Smooth muscle cell of the umbilical artery (primary cell): ENCODE measurements at places on chromosomes 13 and 19. TPM values are rescaled to one million over a fixed set of nuclear protein-coding genes. Genes with fewer than 3 reads are reported as not detected.

ZNF91 gene
- 23.5 and 25.2 TPM in 2 replicates for total RNA-seq

ZNF607 gene
- 5.8 and 5.9 TPM in 2 replicates for total RNA-seq

SMIM44 gene
- not detected in 2 replicates for total RNA-seq

SHD gene
- not detected in 2 replicates for total RNA-seq

LIPE gene
- total RNA-seq, result 1.5 and 2.8 TPM in 2 replicates
